NCI-H1092 (cell line): ENCODE measurements at places on chromosomes 5 and 9.

GRCh38 chr5:175467983-175468690, 10.2 kb upstream of the SFXN1 start:
- no peak for DNase-seq

DNA sequence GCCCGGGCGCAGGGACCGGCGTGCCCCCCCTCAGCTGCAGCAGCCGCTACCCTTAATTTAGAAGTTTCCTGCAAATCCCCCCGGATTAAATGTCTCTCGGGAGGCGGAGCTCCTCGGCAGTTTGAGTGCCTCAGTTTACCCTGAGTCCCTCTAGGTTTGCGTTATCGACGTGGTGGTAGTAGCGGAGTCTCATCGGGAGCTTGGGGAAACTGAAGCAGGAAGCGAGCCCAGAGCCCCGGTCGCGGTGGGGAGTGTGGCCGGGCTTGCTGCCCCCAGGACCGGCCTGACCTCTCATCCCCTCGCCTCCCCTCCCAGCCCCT, 529 bp upstream of the TPM2 start:
- no peak for DNase-seq

- no peak for DNase-seq
These were observed 99.8 kb downstream of the ATPSCKMT start for GRCh38 chr5:10149911-10150310.

DNA sequence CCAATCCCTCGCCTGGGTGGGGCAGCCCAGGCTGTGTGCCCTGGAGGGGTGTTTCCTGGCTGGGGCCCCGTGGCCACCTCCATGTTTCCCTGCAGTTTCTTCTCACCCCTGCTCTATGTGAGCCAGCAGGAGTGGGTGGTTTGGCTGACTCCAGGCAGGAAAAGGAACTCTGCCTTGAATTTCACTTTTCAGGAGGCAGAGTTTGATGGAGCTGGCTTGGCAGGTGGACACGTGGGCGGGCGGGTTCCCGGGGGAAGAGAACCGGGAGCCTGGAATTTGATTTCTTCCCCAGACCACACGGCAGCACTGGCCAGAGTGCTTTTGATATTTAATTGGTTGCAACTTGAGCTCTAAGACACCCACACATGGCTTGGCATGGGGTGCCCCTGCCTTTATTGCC, 119.8 kb upstream of the PANK3 start:
- no peak for DNase-seq

DNA sequence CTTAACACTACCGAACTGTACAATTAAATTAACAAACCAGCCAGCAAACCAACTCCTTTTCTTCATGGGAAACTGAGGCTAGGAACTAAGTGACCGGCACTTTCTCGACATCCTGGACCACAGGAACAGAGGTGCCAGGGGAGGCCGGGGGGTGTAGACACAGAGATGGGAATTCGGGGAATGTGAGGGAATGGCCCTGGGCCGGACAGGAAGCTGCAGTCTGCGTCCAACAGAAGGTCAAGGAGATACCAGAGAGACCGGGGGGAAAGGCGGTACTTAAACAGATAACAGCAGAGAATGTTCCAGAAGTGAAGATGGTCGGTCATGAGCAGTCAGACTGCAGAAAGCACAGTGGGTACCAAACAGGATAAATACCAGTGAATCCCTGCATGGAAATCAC, 40.3 kb downstream of the DBH start:
- no peak for DNase-seq

GRCh38 chr5:129019401-129019908, 54.2 kb downstream of the SLC27A6 start:
- no peak for DNase-seq

- no peak for DNase-seq
These were observed 3.1 kb upstream of the FAM120AOS start for GRCh38 chr9:93456504-93456903.

DNA sequence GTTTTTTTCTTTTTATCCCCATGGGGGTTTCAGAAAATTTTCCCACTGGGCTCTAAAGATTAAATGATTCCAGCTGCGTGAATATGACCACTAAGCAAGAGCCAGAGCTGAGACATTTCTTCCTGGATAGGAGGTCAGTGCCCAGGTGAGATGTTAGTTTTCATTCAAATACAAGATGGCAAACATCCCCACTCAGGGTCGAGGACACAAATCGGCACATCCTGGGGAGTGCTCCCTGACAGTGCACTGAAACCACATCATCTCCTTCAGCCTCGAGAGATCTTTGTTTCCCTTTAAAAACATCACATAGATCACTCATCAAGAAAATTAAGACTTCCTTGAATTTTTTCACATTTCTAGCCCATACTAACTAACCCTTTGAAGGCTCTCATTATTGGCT, 273.2 kb upstream of the PANK3 start:
- no peak for DNase-seq

- DNase-seq, result no peak
These were observed 142.9 kb downstream of the LPAR1 start for GRCh38 chr9:110895147-110895905.

- no peak for DNase-seq
These were observed 311.9 kb upstream of the PANK3 start for GRCh38 chr5:168890816-168891812.

DNA sequence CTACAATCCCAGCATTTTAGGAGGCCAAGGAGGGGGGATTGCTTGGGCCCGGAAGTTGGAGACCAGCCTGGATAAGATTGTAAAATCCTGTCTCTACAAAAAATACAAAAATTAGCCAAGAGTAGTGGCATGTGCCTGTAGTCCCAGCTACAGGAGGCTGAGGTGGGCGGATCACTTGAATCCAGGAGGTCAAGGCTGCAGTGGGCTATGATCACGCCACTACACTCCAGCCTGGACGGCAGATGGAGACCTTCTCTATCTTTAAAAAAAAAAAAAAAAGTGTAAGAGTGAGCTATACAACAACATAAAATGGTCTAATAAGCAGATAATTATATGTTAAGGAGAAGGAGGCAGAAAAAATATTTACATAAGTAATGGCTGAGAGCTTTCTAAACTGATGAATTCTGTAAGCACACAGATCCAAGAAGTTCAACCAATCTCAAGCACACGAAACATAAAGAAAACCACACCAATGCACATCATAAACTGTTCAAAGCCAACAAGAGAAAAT, 23.0 kb downstream of the CDC14B start:
- DNase-seq, result no peak

DNA sequence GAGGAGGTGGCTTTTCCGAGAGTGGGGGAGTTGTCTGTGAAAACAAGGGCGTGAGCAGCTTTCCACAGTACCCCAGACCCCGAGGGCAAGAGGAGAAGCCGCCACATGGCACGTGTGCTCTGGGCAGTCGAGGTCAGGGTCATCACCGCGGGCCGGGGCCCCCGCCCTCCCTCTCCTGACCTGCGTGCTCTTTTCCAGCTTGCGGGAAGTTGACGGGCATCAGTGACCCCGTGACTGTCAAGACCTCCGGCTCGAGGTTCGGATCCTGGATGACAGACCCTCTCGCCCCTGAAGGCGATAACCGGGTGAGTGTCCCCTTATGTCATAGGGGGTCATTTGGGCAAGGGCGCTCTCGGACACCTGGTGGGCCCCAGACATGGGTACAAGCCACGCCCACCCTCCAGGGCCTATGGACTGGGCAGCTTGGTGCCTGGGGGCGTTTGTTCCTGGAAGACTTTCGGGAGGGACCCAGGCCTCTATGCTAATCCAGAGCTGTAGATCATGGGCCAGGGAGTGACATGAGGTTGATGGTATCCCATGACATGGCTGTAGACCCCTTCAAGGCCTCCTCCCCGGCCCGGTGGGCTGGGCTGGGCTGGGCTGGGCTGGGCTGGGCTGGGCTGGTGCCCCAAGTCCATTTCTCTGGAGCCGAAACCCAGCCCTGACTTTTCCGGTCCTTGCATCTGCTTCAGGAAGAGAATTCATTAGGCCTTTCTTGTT, 19.2 kb downstream of the OLFM1 start:
- DNase-seq, result no peak

GRCh38 chr9:30301271-30301963, 2083.0 kb upstream of the ACO1 start:
- no peak for DNase-seq

- no peak for DNase-seq
These were observed 39.3 kb upstream of the HK3 start for GRCh38 chr5:176938472-176938871.

- DNase-seq, result no peak
These were observed 176.3 kb upstream of the OTULINL start for GRCh38 chr5:14405267-14405666.

- no peak for DNase-seq
These were observed 8.6 kb downstream of the ADAM19 start for GRCh38 chr5:157566902-157567489.

GRCh38 chr5:137954131-137954879, 65.0 kb downstream of the PKD2L2 start:
- DNase-seq, result no peak

DNA sequence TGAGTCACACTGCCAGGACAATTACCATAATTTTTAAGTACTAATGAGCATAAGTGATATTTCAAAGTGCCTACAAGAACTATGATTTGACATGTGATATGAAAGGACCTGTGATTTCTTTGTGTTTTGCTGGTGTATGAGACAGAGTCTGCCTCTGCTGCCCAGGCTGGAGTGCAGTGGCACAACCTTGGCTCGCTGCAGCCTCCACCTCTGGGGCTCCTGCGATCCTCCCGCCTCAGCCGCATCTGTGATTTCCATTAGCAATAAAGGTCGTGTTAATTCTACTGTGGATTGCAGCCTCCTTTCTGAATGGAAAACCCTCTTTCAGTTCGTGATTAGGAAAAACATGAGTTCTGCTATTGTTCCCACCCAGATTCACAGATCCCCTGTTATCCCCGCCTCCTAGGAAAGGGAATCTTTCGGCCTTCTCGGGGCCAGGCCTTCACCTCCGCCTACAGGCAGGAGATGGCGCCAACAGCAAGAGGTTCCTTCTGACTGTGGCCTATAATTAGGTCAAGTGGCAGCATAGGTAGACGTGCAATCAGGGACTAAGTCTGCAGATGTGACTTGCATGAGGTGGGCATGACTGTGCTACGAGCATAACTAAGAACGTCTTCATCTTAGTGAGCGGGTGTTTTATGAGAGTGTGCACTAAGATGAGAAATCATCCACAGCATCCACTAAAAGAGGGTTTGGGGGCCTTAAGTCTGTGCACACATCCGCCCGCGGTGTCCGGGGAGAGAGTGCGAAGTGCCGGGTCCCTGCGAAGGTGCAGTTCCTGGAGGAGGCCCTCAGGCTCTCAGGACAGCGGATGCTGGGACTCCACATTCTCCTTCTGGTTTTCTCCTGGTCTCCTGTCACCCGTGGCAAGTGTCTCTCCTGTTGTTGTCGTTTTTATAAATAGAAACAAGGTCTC, 23.1 kb downstream of the TRIM7 start:
- DNase-seq, result no peak

DNA sequence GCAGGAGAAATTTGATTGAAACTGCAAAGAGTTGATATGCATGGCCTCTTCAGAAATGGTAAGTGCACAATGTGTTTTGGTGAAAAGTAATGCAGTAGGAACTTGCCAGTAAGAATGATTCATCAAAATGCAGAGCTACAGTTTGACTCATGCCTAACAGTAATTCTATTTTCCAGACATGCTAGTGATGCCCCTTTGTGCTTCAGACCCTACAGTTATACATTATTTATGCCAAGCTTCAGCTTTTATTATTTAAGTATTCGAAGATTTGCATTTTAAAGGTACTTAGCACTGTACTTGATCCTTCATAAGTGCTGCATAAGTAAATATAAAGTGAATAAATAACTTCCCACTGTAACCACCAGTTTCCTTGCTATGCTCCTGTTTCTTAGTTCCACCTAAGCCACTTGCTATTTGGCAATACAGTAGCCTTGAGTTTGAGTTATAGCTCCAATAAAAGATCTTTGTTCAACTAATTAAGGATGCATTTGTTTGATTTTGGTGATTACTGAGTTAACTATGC, 3.6 kb upstream of the SPATA31E1 start:
- DNase-seq, result no peak

DNA sequence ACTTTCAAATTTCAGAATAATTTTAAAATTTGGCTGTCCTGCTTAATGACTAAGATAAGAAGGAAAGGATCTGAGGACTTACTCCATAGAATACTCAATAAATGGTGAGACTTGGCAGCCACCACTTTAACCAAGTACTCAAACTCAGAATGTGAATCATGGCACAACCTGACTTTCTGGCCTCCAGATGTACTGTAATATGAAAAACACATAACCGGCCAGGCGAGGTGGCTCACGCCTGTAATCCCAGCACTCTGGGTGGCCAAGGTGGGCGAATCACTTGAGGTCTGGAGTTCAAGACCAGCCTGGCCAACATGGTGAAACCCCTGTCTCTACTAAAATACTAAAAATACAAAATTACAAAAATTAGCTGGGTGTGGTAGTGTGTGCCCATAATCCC, 10.0 kb upstream of the MARCHF6 start:
- DNase-seq, result no peak

DNA sequence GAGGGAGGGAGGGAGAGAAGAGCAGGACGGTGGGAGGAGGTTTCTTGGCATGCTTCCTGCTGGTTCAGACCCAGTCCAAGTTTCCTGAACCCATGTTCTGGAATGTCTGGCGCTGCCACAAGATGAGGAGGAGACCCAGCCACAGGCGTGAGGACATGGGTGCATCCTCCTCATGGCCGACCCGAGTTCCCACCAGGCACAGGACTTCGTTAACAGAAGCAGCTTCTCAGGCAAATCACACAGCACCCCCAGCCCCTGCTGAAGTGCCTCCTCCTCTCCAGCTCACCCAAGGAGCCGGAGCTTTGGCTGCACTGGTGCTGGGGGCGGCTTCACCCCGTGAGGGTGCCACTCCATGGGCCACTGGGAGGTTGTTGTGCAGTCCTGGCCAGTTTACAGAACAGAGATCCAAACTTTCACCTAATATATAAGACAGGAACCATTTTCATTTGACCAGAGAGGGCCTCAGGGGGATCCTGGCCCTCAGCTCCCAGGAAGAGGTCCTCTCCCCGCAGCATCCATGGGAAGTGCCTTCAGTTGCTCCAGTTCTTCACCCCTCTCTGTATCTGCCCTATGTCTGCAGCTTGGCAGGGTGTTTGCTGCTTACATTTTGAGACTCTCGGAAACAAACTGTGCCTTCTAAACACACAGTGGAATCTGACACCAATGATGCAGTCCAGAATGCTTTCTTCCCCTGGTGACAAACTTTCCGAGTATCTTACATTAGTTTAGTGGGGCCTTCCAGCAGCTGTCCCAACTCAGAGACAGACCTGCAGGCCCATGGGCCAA, 10.2 kb upstream of the NKD2 start:
- no peak for DNase-seq

DNA sequence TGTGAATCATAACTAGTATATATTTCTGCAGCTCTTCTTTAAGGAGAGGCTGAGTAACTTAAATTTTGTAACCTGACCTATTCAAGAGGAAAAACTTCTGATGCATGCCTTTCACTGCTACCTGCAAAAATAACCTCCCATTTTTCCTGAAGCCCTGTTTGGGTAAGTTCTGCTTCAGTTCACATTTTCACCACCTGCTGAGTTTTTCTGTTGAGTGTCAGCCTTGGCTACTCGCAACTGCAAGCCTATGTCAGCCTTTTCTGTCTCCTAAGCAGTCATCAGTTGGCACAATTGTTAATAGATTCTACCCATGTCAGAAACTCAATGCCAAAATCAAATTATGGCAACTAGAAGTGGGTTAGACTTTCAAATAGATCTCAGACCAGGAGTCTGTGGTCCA, 8.2 kb upstream of the TNFAIP8 start:
- no peak for DNase-seq

GRCh38 chr5:10009802-10010201, 239.9 kb downstream of the ATPSCKMT start:
- no peak for DNase-seq
